ENCODE measurements at places on chromosomes 7 and 10. TPM values are rescaled to one million over a fixed set of nuclear protein-coding genes. Genes with fewer than 3 reads are reported as not detected.

PLEKHS1 gene
- total RNA-seq = 0.07 TPM

C10orf143 gene
- 10.1 TPM for total RNA-seq

CADPS2 gene
- not detected for total RNA-seq

OR6V1 gene
- not detected for total RNA-seq

STYXL1 gene
- 28.1 TPM for total RNA-seq

ZNF488 gene
- not detected for total RNA-seq

HACD1 gene
- total RNA-seq = 2.6 TPM

COL26A1 gene
- not detected for total RNA-seq

PRKAR2B gene
- total RNA-seq = 0.71 TPM

TSPAN33 gene
- total RNA-seq = 332 TPM

IFIT1 gene
- total RNA-seq = 1.3 TPM

GRCh38 chr7:131800531-131800930 is 244.1 kb upstream of the PODXL start:
- no peak for DNase-seq

- DNase-seq = no peak
These were observed 106.0 kb downstream of the TCERG1L start for GRCh38 chr10:131205556-131205955.

- DNase-seq = no peak
These were observed 7.8 kb upstream of the LIPM start for GRCh38 chr10:88794731-88795130.

- no peak for DNase-seq
These were observed 144.3 kb downstream of the ADAM12 start for GRCh38 chr10:126243971-126244370.

DNA sequence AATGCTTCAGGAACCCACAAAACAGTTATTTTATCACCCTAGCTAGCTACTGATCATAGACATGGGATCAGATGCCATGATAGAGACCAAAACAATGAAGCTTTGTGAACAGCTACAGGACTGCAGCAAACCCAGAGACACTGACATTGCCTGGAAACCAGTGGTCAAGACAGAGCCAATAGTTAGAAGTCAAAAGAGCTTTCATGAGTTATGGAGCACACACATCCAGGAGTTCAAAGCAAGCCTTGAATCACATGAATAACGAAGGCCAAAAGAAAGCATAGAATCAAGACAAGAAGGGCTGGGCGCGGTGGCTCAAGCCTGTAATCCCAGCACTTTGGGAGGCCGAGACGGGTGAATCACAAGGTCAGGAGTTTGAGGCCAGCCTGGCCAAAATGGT is 34.5 kb upstream of the GSAP start:
- no peak for DNase-seq

- DNase-seq = no peak
These were observed 287.9 kb upstream of the SEMA3A start for GRCh38 chr7:84482476-84482875.

- DNase-seq = no peak
These were observed 80.2 kb downstream of the RBM20 start for GRCh38 chr10:110724116-110724921.

- no peak for DNase-seq
These were observed 29.0 kb upstream of the HSPA12A start for GRCh38 chr10:116771101-116771958.

DNA sequence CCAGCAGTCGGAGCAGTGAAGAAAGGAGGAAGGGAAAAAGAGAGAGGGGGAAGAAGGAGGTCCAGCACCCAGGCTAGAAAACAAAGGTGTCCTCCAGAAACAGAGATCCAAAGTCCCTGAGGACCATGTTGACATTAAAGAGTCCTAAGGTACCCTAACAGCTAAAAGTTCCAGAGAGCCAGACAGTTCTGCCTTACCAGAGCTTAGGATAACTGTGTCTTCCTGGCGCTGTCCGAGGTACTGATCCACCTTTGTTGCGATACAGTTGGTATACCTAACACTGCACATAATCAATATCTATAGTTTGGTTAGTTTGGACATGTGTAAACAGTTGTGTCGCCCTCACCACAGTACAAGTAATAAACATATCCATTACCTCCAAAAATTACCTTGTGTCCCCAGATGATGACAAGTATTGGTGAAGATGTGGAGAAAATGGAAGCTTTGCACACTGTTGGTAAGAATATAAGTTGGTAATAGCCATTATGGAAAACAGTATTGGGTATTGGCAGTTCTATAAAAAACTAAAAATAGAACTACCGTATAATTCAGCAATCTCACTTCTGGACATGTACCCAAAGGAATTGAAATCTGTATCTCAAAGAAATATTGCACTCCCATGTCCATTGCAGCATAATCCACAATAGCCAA is 59.8 kb downstream of the GRID1 start:
- DNase-seq = no peak

DNA sequence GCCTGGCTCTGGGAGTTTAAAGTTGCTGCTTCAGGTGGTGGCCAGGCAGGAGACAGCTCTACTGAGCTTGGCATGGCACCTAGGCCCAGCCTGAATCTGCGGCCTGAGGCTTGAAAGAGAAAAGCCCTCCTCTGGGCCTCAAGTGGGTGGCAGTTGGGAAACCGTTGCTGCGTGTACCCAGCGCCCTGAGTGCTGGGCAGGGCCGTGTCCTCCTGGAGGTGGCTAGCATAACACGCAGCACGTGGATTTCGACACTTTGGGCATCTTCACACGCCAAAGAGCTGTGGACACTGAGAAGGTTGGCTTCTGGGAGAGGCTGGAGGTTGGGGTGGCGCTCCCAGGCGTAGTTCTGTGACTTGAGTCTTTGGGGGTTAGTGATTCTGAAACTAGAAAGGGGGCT is 2.5 kb downstream of the ZNF316 start:
- DNase-seq = no peak

GRCh38 chr10:120347644-120348043 is 109.4 kb upstream of the PLPP4 start:
- no peak for DNase-seq

DNA sequence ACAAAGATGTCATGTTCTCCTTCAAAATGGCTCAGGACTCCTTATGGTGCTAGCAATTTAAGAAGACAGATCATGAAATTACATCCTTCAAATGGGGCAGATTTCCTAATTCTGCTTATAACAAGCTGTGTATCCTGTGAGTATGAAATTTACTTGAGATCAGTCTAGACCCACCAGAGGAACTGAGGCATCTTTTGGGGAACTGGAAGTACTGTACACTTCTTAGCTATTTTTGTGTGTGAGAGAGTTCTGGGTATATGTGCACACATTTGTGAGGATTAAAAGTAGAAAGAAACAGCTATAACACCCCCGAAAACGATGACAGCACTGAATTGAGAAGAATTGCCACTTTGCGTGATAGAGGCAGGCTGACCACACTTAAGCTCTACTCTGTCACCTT is 187.0 kb upstream of the CCDC6 start:
- no peak for DNase-seq

DNA sequence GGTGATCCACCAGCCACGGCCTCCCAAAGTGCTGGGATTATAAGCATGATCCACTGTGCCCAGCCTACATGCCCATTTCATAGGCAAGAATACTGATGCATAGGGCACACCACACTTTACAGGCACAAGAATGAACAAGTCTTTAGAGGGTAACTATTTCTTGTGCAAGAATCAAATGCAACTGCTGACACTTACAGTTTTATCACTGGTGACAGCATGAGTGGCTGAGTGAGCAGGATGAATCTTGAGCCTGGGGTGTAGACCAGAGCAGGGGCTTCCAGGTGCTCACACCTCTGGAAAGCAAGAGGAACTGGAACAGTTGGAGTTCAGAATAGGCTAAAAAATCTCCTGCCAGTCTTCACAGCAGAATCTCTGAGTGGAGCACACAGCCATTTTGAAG is 287.5 kb downstream of the KCNMA1 start:
- no peak for DNase-seq

GRCh38 chr7:32163141-32163806 is 93.1 kb upstream of the PDE1C start:
- DNase-seq = no peak

- DNase-seq = no peak
These were observed 4.2 kb downstream of the VSTM2A start for GRCh38 chr7:54546081-54546985.

DNA sequence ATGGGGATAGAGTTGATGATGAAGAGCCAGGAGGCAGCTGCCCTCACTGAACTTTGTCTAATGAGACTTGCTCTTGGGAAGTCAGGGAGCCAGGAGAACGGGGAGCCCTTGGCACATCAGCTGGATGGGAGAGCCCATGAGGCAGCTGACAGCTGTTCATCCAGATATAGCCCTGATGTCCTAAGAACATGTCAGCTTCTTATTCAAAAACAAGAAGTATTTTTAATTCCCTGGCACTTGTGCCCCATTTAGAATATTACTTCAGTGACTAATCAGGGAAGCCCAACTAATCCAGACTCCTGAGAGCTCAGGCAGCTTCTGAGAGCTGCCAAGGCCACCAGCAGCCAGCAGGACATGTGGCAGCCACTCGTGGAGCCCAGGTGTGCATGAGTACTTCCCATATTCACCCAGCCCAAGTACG is 363.4 kb downstream of the GRID1 start:
- no peak for DNase-seq

DNA sequence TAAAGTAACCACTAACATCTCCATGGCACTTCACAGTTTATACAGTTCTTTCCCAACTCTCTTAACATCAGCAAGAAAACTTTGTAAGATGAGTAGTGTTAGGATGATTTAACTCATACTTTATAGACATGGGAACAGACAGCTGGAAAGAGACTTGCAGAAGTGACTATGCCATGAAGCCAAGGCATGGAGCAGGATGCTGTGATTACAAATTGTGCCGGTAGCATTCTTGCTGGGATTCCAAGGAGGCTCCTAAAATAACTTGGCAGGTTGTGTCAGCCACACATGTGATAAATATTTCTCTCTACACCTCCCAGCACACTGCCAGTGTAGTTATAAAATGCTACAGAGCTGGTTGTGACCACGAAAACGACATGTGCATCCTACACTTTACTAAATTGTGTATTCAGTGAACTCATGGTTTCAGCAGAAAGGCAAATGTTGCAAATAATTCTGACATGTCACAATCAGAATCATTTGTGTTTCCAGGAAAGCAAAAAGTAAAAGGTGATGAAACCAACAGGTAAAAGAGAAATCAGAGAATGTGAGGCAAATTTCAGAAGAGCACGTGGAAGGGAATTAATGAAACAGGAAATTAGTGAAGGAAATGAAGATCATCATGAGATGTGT is 5.6 kb upstream of the CYP3A4 start:
- no peak for DNase-seq

GRCh38 chr10:88281592-88282347 is 301.3 kb downstream of the RNLS start:
- no peak for DNase-seq

DNA sequence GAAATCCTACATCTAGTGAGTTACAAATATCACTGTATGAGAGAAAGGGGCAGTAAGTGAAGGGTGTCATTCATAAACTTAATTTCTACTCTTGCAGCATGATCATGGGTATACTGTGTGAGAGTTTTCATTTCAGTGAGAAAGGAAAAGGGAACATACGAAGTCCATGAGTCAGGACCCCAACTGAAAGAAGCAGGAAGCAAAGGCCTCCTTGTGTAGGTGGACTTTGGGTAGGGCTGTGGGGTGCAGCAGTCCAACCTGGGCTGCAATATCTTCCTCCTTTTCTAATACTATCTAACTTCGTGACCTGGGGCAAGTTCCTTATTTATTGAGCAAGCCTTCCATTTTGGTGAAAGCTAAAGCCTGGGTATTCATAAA is 248.2 kb upstream of the TCF7L2 start:
- DNase-seq = no peak

- no peak for DNase-seq
These were observed 176.9 kb downstream of the PTPRN2 start for GRCh38 chr7:158410720-158411119.

DNA sequence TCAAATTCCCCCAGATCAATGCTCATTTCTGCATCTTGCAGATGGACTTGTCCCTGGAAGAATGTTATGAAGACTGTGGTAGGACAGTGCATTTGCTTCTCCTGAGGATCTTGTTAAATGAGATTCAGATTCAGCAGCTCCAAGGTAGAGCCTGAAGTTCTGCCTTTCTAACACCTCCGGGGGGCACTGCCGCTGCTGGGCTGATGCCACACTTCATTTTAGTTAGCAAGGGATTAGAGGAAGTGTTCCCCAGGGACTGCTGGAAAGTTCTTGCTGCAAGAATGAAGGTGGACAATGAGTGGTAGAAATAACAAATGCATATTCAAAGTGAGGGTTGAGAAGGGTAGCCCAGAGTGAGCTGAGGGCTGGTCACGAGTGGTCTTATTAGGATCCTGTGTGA is 434.3 kb upstream of the AKR1E2 start:
- no peak for DNase-seq

- DNase-seq = no peak
These were observed 100.2 kb upstream of the PRSS58 start for GRCh38 chr7:142357953-142358520.

DNA sequence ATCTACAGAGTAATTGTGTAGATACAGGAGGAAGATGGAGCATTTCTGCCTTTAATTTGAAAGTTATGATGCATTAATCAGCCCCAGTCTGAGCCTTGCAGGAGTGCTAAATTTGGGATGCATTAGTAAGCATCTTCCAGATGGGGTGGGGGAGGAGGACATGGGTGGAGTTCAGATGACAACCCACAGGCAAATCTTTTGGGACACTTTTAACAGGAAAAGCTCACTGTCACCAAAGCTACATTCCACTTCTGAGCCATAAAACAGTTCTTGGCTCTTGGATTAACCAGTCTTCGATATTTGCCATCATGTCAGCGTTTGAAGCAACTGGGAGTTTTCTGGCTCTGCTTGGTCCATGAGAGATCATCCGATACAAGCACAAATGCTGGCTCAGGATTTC is 121.1 kb downstream of the CXCL12 start:
- no peak for DNase-seq

GRCh38 chr7:110590415-110590814 is 500.5 kb upstream of the LRRN3 start:
- no peak for DNase-seq

- DNase-seq = no peak
These were observed 93.0 kb upstream of the PCGF5 start for GRCh38 chr10:91127341-91128082.

GRCh38 chr7:93817526-93817925 is 73.0 kb downstream of the TFPI2 start:
- DNase-seq = no peak

DNA sequence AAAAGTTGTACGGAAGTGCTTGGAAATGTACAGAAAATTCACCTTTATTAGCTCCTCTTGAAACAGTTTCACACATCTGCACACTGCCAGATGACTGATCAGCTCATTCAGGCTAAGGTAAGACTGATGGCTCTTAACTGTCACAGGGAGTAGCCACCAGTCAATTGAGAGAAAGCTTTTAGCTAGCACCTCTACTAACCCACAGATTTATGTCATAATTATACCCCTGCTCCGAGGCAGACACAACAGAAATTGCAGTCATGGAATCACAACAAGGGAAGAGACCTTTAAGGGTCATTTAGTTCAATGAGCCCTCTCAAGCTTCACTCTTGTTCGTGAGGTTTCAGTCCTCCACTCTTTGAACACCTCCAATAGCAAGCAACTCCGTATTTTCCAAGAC is 235.4 kb downstream of the TRIL start:
- DNase-seq = no peak

GRCh38 chr10:55233505-55233904 is 432.5 kb upstream of the PCDH15 start:
- no peak for DNase-seq

GRCh38 chr7:157301610-157302120 is 35.1 kb upstream of the DNAJB6 start:
- no peak for DNase-seq
